ENCODE measurements at places on chromosomes 11 and 22.

- no peak for DNase-seq
Measured at GRCh38 chr11:135002236-135002635, 590.2 kb upstream of the B3GAT1 start.

DNA sequence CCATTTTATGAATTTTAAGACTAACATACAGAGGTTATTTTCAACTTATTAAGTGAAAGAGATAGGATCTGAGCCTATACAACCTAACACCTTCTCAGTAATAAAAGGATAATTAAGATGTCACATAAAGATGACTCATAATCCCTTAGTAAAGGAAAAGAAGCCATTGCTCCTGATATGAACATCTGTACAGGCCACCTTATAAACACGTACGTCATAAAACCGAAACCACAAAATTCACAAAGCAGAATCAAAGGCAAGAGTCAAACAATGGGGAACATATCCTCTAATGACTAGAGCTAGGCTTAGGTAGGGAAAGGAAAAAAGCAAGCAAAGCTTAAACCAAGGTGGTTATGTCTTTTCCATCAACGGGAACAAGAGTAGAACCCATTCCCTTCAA lies 103.5 kb downstream of the KCNA4 start:
- no peak for DNase-seq

DNA sequence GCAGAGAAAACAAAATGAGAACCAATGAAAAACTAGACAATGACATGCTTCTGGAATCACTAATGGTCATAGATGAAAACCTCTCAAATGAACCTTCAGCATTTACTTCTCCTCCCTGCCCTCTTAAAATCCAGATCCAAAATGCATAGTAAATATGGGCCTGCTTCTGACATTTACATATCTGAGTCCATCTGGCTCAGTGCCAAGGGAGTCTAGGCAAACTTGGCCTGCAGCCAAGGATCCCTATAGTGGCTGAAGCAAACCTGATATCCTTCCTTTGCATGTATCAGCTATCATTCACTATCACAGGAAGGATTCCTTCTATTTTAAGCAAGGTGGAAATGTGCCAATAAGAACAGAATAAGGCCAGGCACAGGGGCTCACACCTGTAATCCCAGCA lies 104.8 kb downstream of the C11orf58 start:
- no peak for DNase-seq

DNA sequence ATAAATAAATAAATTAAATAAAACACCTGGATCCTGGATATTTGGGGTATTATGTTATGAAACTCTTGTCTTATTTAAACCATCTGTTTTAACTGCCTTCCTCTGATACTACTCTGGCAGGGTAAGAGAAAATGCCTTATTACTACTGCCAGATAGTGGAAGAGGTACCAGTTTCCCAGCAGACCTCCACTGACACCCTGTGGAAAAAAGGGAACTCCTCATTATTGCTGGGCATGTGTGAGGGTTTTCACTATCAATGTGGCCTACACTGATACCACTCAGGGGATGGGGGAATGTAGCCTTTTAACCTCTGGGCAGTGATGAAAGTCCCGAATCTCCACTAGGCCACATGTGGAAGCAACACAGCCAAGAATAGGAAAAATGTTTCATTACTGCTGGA lies 121.0 kb downstream of the LUZP2 start:
- no peak for DNase-seq

- DNase-seq: no peak
Measured at GRCh38 chr11:1205121-1205986, 17.5 kb upstream of the MUC5B start.

- no peak for DNase-seq
Measured at GRCh38 chr22:36285017-36285416, 32.1 kb downstream of the APOL1 start.

DNA sequence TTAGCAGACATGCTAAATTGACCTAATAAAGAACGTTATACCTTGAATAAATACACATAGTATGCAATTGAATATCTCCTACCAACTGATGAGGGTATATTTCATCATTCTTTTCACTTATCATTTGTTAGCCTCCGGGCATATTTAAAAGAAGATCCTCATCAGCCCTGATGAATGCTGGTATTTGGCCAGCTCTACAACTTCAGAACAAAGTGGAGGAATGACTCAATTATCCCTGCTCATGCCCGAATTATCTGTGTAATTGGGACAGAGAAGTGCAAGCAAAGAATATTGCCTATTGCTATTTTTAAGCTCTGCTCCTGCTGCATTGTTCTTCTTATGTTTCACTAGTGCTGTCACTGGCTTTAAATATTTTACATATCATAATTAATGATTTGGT lies 622.1 kb downstream of the METTL15 start:
- no peak for DNase-seq

GRCh38 chr22:19525666-19526065 lies 1.5 kb upstream of the CLDN5 start:
- no peak for DNase-seq

DNA sequence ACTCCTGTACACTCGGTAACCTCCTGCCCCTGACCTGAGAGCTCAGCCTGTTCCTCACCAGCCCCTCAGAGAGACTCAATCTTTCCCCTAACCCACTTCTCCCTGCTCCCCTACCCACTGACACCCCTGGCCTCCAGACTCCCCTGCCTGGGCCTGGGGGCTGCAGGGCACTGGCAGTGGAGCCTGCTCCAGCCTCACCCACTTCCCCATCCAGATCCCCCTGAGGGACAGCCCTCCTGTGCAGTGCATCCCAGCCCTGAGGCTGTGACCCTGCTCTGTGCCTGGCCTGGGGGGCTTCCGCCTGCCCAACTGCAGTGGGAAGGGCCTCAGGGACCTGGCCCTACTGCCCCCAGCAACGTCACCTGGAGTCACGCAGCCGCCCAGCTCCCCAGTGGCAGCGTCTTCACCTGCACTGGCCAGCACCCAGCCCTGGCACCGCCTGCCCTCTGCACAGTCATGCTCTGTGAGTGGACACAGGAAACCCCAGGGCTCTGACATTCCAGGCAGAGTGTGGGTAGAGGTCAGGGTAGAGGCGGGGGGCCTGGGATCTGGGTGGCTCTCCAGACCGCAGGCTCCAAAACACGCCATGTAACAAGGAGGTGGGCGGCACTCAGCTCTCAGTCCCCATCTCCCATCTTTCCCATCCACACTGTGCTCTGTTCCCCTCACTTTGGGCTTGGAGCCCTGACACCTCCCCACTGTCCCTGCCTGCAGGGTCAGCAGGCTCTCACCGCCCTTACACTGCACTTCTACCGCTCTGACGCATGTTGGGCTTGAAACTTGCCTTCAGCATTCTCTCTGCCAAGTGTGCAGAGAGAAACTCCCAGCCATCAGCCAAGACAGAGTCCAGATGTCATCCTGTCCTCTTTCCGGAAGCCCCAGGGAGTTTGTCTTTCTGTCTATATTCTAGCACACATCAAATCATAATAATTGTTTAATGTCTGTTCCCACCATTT lies 5.1 kb downstream of the VSIG10L2 start:
- no peak for DNase-seq

DNA sequence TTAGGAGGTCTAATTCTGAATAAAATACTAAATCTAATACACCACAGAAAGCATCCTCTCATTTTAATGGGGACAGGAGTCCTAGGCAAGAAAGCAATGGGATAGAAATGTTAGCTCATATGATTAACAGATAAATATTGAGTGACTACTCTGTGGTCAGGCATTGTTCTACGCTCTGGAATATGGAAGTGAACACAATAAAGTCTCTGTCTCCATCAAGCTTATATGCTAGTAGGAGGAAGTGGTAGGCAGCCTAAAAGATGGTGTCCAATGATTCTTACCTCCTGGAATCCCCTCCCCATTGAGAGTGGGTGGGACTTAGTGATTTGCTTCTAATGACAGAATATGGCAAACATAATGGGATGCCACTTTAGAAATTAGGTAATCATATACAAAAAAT lies 160.3 kb upstream of the PDGFD start:
- DNase-seq: no peak

DNA sequence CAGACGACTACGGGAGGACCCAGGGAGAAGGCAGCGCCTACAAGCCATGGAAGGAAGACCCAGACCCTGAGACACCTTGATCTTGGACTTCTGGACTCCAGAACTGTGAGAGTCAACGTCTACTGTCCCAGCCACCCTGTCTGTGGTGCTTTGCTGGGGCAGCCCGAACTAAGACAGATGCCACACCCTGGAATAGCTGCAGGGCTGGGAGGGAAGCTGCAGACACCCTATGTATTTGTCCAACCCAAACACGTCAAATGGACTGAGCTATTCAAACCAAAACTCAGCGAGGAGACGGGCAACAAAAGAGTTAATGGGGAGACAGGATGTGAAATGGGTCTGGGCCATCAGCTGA lies 169.3 kb downstream of the CTTN start:
- DNase-seq: no peak

DNA sequence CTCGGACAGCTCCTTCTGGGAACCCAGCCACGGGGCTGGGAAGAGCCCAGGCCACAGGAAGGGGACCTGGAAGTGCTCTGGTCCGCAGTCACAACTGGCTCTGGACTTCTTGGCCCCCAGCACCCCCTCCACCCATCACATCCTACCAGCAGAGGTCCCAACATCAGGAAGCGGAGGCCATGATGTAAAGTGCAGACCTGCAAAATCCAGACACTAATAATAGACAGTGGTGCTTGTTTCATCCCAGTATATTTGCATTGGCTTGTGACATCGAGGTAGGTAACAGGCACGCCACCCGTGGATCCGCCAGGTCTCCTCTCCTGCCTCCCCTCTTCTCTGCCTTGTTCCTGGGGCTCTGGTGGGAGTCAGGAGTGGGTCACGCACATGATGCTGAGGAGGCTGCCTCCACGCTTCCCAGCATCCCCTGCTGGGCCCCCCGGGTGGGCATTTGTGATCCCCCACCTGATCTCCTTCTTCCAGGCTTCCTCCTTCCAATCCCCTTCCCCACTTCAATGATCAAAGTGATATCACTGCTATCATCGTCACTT lies 1454.0 kb downstream of the BRD1 start:
- no peak for DNase-seq

GRCh38 chr11:11035331-11035730 lies 177.5 kb upstream of the ZBED5 start:
- DNase-seq: no peak

GRCh38 chr22:45337536-45337935 lies 27.8 kb downstream of the FAM118A start:
- DNase-seq: no peak

DNA sequence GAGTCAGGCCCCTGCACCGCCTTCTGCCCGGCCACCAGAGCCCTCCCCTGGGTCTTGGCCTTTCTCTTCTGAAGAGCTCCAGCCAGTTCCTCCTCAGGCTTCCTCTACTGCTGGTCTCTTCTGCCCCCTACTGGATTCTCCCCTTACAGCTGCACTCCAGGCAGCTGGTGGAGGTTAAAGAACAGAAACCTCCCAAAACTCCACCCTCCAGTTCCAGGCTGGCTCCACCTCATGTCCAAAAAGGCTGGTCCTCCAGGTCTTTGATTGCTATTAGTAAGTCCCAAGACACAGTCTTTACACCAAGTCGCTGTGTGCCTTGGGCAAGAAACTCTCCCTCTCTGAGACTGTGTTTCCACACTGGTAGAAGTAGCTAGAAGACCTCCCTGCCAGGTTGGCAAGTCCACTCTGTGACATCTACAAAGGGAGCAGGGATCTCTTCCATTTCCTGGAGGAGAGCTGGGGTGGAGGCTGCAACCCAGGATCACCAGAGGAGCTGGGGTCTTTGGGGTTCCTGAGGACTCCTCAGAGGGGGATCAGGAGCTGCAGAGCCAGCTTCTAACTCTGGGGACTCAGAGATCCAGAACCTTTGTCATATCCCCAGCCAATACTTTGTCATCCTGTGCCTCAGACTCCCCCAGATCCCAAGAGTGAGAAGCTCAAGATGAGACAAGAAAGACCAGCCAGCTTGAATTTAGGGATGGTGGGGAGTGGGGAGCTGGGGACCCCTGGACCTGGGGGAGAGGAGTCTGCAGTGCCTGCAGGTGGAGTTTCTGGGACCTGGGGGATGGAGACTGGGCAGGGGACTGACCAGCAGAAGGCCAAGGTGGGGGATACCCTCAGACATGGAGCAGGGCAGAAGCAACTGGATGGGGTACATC lies 3.4 kb upstream of the IGLL5 start:
- no peak for DNase-seq

DNA sequence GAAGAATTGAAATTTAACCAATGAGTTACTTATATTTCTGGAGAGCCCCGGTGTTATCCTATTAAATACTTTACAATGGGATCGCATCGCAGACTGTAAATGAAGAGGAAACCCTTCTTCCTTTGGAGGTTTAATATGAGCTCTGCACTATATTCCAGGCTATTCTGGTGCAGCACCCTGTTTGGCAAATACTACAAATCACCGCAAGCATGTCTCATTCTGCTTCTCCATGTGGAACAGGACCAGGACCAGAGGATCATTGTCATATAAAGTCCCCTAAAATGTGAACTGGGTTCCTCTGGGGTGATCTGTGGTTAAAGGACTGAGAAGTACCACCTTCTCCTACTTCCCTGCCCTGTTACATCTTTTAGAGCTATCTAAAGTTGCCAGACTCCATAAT lies 703.7 kb downstream of the DLG2 start:
- DNase-seq: no peak

DNA sequence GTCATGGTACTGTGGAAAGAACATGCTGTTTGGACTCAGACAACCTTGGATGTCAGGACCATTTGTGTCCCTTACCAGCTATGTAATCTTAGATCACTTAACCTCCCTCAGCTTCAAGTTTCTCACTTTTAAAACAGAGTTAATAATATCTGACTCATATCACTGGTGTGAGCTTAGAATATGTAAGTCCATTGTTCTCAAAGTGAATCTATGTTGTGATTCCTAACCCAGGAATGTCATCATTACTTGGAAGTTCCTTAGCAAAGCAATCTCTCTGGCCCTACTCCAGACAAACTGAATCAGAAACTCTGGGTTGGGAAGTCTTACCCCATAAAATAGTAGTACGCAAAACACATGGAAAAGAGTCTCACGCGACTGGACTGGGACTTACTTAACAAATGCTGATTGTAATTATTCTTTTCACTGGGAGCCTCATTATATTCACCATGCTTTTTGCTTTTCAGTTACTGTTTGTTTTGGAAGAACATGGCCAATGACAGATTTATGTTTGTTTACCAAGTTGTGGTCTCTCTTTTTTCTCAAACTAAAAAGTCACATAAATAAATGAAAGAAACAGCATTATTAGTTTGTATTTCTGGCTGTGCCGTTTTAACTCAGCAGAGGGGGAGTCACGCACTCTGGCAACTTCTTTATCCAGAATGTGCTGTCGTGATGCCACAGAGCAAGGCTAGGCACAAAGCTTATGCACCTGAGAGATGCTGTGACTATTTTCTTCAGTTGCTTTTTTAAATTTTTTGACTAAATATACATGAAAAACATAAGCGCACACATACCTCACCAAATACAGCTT lies 217.7 kb upstream of the CTSC start:
- no peak for DNase-seq

DNA sequence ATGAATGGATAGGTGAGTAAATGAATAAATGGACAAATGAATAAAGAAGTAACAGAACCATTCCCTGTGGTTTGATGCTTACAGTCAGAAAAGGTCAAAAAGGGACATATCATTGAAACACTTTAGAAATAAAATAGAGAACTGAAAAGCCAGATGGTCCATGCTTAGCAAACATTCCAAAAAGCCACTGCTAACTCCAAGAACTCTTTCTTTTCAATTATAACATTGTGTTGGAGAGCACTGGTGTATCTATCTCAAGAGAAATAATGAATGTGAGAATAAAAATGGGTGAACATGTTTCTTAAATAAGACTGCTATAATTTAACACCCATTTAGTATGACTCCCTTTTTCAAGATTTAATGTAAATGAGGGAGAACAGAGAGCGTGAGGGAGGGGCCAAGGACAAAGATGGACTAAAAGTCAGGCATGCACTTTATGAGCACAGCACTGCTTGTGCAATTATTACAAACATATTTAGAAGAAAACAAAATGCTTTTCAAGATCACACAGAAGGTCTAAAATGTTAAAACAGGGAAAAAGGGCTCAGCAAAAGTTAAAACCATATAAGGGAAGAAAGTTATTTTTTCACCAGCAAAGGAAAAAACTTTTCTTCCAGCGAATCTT lies 224.3 kb upstream of the PITPNB start:
- no peak for DNase-seq
